ENCODE measurements at places on chromosomes 4 and X.

- no peak for DNase-seq
Observed at GRCh38 chr4:154614306-154614705, 1.9 kb upstream of the FGG start.

- no peak for DNase-seq
Observed at GRCh38 chr4:62881901-62882300, 1527.3 kb downstream of the TECRL start.

DNA sequence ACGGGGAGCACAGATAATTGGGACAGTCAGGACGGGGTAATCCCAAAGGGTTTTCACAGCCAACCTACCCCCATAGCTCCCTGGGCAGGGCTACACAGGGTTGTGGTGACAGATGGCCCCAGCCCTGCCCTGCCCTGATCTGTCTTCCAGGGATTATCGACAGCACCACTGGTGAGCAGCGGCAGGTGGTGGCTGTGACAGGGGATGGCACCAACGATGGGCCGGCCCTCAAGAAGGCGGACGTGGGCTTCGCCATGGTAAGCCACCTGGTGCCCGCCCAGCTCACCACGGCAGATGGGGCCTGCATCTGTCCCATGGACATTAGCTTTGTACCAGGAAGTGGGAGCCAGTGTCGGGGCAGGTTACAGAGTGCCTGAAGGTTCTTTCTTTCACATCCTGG is 39.3 kb downstream of the ATP2B3 start:
- no peak for DNase-seq

DNA sequence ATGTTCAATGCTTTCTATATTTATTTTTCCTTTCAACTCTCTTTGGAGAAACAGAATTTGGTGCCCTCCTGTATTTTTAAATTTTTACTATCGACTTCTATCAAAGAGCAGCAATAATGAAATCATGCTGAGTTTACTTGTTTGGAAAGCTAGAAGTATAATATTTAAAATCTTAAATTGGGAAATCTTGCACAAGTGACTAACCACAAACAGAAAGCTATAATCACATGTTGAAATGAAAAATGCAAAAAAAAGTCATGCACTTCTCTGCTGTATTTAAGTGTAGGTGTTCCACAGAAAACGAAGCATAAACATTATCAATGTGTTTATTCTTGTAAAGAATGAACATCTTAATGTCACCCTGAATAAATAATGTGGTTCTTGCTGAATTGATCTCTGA is 306.1 kb downstream of the PCDH18 start:
- no peak for DNase-seq

GRCh38 chrX:39613997-39614679 is 483.6 kb downstream of the BCOR start:
- DNase-seq = peak; percentile 81

DNA sequence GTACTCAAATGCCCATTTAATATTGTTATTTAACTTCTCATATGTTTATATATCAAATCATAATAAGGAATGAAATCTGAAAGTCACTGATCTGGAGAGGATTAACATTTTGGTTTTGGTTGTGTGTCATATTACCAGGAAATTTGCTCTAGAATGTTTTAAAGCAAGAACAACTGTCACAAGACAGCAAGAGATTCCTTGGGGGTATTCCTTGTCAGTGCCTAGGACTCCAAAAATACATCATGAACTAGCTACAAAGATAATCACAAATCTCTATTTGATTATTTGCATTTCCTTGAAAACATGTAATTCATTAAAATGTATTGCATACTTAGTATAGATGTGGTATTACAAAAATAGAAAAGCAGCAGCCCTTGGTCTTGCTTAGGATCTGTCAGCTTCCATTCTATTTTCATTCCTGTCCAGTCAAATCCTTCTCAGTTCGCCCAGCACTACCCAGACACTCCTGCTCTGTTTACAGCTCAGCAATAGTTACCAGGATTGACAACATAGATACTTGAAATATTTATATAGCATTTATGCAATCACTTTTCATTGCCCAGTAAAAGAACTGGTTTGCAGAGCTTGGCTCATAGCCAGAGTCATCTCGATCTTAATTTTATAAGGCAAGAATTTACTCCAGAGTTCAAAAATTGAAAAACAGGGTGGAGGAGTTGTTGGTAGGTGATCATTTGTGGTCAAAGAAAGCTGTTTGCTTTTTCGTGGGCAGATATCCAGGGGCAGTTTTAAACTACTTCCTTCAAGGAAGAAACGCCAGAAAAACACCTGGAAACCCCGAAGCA is 9.2 kb upstream of the BMP3 start:
- no peak for DNase-seq

DNA sequence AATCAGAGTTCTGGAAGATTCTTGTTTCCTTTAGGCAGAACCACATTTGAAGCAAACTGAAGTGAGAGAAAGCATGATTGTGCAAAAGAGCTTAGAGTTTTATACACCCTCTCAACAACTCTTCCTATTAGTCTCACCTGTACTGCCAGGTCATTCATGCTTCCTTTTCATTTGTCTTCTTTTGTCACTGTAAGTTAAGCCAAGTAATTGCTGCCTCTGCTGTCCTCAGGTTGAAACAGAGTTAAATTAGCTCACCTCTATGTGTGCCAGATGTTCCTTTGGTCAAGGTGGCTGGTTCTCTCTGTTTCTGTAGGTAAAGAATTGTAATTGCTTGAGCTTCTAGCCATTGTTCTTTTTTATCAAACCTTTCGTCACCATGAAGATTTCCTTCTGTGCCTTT is 41.1 kb upstream of the HPGD start:
- no peak for DNase-seq

GRCh38 chr4:123623611-123624010 is 227.0 kb downstream of the SPRY1 start:
- no peak for DNase-seq

GRCh38 chr4:113732-114131 is 10.6 kb upstream of the ZNF718 start:
- DNase-seq = no peak

DNA sequence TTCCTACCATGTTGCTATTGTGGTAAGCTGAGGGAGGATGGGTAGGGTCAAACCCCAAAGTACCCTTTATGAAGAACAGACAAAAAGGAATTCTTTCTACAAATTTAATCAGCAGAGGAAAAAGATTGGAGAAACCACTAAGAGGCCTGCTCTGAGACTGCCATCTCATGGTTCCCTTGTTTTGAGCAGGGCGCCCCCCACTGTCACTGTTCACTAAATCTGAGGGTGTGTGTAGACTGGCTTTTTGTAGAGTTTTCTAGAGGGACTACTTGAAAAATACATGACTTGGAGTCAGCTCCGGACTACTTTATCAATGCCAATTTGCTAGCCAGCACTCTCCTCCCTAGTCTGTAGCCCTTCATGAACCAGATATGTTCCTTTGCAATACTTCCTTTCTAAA is 324.8 kb downstream of the FRMPD4 start:
- DNase-seq = no peak

DNA sequence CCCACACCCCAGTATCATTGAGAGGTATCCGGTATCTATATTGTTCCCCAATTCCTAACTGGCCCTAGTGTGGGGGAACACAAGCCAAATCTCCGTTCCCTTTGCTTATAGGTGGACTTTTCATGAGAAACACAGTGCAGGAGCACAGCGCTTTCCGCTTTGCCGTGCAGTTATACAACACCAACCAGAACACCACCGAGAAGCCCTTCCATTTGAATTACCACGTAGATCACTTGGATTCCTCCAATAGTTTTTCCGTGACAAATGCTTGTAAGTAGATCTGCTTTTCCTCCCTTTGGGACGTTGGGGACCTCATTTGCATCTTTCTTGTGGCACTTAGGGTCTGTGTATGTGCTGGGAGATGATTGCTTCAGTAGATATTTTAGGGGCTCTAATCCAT is 1.6 kb downstream of the GRIA3 start:
- DNase-seq = no peak

DNA sequence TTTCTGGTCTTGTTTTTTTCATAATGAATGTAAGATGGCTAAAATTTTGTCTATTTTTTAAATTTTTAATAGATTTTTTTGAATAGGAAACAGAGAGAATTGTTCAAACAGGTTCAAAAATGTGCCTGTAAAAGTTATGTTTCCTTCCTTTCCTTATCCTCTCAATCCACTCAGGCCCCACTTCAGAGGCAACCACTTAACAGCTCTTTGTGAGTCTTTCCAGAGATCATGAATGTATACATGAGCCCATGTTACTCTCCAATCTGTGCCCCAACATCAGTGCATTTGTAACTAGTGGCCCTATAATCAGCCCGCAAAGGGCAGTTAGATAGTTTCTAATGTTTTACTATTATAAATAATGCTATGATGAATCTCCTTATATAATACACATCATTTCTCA is 14.0 kb downstream of the CFI start:
- no peak for DNase-seq

DNA sequence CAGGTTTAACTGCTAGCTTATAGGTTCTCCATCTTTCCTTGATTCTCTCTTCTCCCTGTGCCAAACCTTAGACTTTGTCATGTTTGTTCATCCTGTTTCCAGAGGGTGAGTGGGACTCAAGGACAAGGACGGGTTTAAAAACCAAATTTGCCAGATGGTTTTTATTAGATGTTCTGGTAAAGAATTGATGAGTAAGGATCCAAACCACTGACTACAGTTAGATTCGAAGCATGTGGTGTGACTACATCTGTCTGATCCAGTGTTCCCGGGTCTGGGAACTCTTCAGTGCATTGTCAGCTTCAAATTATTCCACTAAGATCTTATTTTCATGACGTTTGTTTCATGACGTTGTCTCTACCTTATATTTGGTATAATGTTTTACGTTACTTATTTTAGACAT is 37.5 kb downstream of the MTMR1 start:
- DNase-seq = no peak

- no peak for DNase-seq
Observed at GRCh38 chr4:82256718-82257117, 117.1 kb downstream of the HNRNPD start.

- peak; percentile 54 for DNase-seq
Observed at GRCh38 chrX:124232523-124233201, 99.8 kb upstream of the TEX13D start.

GRCh38 chr4:20698382-20698781 is 1.9 kb upstream of the PACRGL start:
- no peak for DNase-seq

All from stimulated activated CD4-positive, alpha-beta T cell treated with anti-CD3 and anti-CD28 coated beads, Interleukin-4, amount 100 ng/mL, for 24 hours (primary cell).